ENCODE measurements at places on chromosomes 6 and 20. TPM values are rescaled to one million over a fixed set of nuclear protein-coding genes. Genes with fewer than 3 reads are reported as not detected.

NHLRC1 gene
- 3.0 TPM for total RNA-seq

DDX43 gene
- total RNA-seq, result 0.68 TPM

KCTD20 gene
- 48.3 TPM for total RNA-seq

PNLDC1 gene
- total RNA-seq, result not detected

TAAR1 gene
- not detected for total RNA-seq

UBD gene
- not detected for total RNA-seq

RPP21 gene
- 16.5 TPM for total RNA-seq

TPD52L1 gene
- 29.0 TPM for total RNA-seq

TFEB gene
- 3.4 TPM for total RNA-seq

LTB gene
- total RNA-seq, result not detected

SLC4A11 gene
- 0.26 TPM for total RNA-seq

SIRPA gene
- total RNA-seq, result 6.3 TPM

PRPF6 gene
- 82.0 TPM for total RNA-seq

PBOV1 gene
- not detected for total RNA-seq

ARMH2 gene
- total RNA-seq, result not detected

DEFB123 gene
- total RNA-seq, result not detected

OR2J2 gene
- total RNA-seq, result not detected

TSBP1 gene
- not detected for total RNA-seq

ADGRF5 gene
- total RNA-seq, result 1.1 TPM

AK9 gene
- 8.5 TPM for total RNA-seq

IL17A gene
- not detected for total RNA-seq

RAET1E gene
- total RNA-seq, result 1.8 TPM

PLTP gene
- total RNA-seq, result 41.9 TPM

NKAIN2 gene
- total RNA-seq, result not detected

IMPG1 gene
- total RNA-seq, result not detected

SMAP1 gene
- 23.5 TPM for total RNA-seq

LAMA2 gene
- total RNA-seq, result 109 TPM

RSPO3 gene
- 0.13 TPM for total RNA-seq

PLA2G7 gene
- 0.13 TPM for total RNA-seq

LST1 gene
- total RNA-seq, result not detected

TRIM10 gene
- 0.13 TPM for total RNA-seq

SULF2 gene
- 5.0 TPM for total RNA-seq

AVP gene
- total RNA-seq, result not detected

HLA-DRB5 gene
- not detected for total RNA-seq

CST4 gene
- total RNA-seq, result 0.31 TPM

TREML2 gene
- total RNA-seq, result not detected

GNMT gene
- total RNA-seq, result not detected

MATN4 gene
- total RNA-seq, result not detected

DPPA5 gene
- total RNA-seq, result not detected

HMGCLL1 gene
- not detected for total RNA-seq
